Stimulated activated CD4-positive, alpha-beta T cell treated with anti-CD3 and anti-CD28 coated beads, Interleukin-2, amount 100 ng/mL, for 24 hours (primary cell): ENCODE measurements at places on chromosomes 3 and 15.

DNA sequence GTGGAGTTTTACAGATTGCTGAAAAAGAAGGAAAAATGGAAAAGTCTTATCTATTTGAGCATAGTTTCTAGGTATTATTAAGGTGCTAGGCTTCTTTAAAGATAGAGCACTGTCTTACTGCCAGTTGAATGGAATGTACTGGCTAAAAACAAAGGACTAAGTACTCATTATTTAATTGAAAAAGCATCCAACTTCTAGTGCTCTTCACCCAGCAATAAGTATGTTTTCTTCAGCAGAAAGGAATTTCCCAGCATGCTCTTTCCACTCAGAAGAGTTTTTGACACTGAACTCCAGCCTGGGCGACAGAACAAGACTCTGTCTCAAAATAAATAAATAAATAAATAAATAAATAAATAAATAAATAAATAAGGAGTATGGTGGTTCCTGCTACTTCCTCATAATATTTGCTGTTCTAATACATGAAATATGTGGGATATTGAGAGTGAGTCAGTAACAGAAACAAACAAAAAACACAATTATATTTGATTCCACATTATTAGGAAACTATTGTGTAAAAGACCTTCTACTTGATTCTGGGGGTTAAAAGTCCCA is 70.6 kb downstream of the ATP13A4 start:
- no peak for DNase-seq

DNA sequence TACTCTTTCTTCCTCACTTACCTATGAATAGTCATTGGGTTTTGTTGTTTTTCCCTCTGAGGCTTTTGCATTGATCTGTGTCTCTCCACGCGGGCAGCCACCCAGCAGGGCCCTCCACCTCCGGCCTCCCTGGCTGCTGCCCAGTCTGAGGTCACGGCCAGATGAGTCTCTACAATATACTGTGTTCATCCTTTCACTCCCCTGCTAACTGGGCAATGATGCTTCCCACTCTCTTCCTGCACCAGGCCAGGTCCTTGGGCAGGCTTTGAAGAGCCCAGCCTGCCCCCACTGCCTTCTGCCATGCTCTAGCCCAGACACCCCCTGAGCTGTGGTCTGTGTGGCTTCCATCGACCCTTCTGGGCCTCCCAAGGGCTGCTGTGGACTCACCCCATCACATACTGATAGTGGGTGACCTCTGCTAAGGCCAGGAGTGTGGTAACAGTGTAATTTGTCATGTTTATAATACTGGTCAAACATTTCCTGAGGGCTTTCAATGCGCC is 18.0 kb downstream of the PDIA5 start:
- no peak for DNase-seq

DNA sequence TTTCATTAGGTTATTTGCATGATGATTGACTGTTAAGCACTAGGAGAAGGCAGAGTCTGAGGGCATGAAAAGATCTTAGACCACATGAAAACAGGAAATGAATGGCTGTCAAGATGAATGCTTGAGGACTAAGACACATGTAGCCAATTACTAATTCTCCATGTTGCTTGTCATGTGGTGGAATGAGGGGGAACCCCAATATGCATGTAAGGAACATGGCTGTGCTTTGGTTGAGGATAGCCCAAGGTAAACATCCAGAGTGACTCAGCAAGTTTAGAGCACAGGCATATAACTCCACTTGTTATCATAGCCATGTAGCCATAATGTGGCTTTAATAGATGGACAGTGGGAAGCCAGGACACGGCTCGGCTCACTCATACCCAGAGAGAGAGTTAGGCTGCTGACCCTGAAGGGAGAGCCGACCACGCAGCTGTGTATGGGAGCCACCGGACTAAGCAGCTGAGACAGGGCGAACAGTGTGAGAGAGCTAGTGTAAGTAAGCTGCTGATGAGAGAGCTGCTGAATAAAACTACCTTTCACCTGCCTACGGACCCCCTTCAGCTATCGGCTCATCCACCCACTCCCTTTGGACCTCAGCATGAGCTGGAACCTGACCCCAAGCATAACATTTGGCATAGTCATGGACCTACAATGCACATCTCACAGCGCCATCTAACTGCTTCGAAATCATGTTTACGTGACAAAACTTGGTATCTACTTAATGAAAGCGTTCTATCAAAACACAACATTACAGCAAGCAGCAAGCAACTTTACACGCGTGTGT is 37.6 kb downstream of the ANO10 start:
- no peak for DNase-seq

- no peak for DNase-seq
Observed at GRCh38 chr15:81942655-81943195, 103.1 kb downstream of the MEX3B start.

DNA sequence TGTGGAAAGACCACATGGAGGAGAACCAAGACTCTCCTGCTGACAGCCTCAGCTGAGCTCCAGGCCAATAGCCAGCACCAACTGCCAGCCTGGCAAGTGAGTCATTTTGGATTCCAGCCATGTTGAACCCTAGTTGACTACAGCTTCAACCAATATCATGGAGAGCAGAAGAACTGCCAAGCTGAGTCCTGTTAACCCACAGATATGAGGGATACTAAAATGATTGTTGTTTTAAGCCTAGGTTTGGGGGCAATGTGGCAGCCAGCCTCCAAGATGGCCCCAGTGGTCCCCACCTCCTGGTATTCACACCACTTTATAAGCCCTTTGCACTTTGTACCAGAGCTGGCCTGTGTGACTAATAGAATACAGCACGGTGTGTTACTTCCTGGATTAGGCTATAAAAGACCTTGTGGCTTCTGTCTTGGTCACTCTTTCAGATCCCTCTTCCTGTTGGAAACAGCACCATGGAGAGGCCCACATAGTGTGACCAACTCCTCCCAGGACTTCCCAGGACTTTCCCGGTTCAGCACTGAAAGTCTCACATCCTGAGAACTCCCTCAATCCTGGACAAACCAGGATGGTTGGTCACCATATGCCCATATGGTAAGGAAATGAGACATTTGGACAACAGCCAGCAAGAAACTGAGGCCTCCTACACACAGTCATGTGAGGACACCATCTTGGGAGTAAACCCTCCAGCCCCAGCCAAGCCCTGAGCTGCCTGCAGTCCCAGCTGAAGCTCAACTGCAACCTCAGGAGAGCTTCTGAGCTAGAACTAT is 32.4 kb upstream of the CDV3 start:
- no peak for DNase-seq

DNA sequence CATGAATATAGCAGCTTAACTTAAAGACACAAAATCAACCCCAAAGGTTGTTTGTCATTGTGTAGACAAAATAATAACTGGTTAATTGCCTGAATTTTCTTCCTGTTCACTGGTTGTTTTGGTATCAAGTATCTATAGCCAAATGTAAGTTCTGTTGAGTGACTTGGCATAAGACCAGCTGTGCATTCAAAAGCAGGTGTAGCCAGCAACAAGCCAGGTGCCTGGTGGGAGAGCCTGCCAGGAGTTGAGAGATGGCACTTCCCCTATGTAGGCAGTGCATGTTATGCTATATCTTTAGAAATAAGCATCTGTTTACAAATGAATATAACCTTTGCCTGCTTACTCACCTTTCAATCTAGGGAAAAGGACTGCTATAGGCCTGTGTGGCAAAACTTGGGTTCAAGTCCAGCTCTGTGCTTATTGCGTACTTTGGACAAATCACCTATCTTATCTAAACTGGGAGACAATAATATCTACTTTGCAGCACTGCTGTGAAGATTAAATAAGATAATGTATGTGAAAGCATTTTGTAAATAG is 84.9 kb upstream of the TBL1XR1 start:
- DNase-seq: no peak

DNA sequence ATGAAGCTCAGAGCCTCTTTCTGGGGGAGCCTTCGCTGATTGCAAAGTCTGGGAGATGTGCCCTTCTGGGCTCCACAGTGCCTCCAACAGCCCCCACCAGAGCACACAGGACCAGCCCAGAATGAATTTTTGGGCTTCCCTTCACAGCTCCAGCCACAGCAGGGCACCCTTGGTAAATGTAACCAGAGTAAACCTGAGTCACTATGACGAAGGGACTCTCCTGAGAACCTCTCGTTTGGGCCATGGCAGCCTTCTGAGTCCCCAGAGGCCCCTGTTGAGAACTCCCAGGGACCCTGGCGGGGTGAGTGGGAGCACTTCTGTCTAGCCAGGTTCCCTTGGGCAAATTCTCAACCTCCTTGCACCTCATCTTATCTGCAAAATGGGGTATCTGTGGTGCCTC is 20.8 kb downstream of the FAM3D start:
- no peak for DNase-seq

GRCh38 chr3:95167748-95168147 is 1104.9 kb downstream of the NSUN3 start:
- no peak for DNase-seq

DNA sequence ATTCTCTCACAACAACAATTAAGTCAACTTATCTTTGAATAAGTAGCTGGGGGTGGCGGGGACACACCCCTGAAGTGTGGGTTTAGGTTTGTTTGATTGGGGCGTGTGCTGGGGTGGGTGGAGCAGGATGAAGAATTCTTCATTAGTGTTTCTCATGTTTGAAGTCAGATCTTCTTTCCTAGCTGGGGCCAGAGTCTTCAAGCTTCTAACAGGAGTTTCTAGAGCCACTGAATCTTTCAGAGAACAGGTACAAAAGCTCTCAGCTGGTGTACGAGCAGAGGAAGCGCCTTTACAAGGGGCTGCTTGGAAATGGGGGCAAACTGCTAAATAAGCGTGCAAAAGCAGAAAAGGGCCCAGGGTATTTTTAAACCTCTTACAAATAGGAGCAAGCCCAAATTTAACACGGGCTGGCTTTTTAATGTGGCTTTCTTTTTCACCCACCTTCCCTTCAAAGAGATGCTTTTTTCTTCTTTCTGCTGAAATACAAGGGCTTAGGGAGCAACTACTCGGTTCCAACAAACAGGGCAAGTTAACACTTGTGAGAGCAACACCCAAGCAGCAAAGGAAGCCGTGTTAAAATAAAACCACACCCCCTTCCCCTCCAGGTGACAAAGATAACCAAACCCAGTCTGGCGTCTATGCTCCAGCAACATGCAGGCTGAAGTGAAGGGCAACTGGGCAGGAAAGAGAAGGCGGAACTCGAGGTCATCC is 86.9 kb upstream of the RASGRP1 start:
- DNase-seq: no peak
